ENCODE measurements at places on chromosomes 13 and 19.

GRCh38 chr13:64369121-64369520 lies 2861.0 kb downstream of the PCDH9 start:
- no peak for DNase-seq

DNA sequence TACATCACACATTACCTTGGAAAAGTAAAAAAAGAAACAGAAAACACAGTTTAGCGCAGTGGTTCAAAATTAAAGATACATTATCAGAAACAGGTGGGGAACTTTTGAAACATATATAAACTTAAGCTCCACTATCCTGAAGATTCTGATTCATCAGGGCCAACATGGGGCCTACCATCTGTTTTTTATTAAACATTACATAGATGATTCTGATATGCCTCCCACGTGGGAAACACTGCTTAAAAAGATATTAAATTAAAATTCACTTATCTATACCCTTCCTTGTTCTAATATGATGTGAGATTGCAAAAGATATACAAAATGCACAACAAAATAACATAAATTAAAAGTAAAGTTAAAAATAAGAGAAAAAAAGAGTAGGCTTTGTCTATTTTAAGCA lies 125.0 kb downstream of the VWA8 start:
- no peak for DNase-seq

DNA sequence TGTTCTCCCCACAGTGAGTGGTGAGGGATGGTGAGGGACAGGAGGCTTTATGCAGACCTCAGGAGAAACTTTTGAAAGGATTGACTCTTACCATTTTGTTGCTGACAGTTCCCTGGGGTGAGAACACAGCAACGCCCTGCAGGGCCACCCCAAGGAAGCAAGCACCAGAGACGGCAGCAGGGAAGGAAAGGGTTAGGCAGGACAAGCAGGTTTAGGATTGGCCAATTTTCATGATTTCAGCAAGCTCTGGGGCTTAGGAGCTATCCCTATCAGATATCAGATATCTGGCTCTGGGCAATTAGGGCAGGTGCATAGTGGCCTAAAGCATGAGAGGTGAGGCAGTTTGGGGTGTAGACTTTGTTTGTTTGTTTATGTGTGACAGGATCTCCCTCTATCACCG lies 87.0 kb upstream of the LSM14A start:
- no peak for DNase-seq

GRCh38 chr19:11538232-11539036 lies at the start of gene CNN1:
Gene CNN1 (plus strand): TSS chr19:11538851. CDS start chr19:11538928, 77 bp downstream.
- peak; percentile 71 for DNase-seq

DNA sequence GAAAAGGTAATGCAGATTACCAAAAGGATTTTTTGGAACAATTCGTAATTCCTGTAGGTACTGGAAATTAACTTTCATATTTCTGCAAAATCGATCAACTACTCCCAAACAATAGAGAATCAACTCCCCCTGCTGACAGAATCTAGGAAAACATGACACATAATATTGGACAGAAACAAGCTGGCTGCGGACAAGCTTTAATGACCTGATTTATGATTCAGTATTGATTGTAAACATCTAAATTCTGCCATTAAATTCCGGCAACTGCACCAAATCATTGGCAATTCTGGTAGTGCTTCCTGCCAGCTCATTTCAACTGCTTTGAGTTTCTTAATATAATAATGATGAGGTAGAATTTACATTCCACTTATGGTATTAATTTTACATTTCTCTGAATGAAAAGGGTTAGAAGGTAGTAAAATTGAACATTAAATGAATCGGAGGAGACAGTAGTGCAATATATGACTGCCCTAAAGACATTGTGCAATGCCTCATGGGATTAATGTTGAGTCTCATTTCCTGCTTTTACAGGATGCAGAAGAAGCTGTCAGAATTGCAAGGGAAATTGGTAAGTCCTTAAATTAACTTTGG lies 146.5 kb downstream of the PCCA start:
- DNase-seq = peak; percentile 26

GRCh38 chr13:78675112-78675511 lies 16.2 kb upstream of the OBI1 start:
- DNase-seq = no peak

DNA sequence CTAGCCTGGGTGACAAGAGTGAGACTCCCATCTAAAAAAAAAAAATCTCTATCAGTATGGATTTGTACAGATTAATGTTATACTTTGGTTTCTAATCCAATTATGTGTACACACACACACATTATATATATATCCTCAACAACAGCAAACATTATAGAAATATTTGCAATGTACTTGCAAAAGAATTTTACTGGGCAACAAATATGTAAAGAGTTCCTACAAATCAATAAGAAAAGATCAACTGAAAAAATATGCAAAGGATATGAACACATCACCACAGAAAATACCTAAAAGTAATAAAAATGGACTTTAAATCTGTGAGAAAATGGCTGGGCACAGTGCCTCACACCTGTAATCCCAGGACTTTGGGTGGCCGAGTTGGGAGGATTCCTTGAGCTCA lies 40.9 kb upstream of the NFIC start:
- no peak for DNase-seq

GRCh38 chr13:91540158-91540736 lies 141.8 kb downstream of the GPC5 start:
- peak; percentile 72 for DNase-seq

DNA sequence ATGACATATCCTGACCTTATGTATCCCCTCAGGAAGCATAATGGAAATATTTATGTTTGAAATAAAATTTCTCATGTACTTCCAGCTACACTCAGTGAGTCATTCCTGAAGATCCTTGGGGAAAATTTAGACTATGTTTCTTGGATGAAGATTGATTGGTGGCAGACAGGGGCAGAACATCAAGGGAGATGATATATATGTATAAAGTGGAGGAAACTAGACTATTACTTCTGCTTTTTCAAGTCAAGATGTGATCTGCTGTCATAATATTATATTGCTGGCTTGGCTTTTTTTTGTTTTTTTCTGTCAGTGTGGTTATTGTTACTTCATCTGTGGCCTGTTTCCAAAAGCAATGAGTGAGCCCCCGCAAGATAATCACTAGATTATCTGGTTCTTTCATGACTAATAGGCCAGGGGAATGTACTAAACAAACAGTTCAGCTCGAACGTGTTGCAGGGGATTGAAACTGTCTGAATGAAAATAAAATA lies 87.2 kb upstream of the TNFSF11 start:
- no peak for DNase-seq

DNA sequence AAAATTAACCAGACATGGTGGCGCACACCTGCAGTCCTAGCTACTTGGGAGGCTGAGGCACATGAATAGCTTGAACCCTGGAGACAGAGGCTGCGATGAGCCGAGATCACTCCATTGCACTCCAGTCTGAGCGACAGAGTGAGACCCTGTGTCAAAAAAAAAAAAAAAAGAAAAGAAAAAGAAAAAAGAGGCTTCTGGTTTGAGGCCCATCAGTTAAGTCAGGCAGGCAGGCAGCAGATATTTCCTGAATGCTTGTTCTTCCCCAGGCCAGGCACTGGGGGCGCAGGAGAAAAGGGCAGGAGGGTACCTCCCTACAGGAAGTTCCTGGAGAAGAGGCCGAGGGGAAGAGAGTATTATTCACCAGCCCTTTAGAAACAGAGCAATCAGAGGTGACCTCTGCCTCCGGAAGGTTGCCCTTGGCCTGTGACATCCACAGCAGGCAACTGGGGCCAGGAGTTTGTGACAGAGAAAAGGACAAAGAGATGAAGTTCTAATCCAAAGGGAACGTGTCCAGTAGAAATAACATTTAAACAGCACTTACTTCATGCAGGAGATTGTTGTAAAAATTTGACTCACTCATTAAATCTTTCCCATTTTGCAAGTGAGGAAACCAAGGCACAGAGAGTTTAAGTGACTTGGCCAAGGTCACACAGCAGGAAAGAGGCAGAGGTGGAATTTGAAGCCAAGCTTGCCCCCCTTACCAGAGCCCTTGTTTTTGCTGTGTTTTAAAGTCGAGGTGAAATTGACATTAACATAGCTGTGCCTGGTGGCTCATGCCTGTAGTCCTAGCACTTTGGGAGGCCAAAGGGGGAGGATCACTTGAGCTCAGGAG lies 4.3 kb upstream of the RLN3 start:
- DNase-seq = peak; percentile 91

DNA sequence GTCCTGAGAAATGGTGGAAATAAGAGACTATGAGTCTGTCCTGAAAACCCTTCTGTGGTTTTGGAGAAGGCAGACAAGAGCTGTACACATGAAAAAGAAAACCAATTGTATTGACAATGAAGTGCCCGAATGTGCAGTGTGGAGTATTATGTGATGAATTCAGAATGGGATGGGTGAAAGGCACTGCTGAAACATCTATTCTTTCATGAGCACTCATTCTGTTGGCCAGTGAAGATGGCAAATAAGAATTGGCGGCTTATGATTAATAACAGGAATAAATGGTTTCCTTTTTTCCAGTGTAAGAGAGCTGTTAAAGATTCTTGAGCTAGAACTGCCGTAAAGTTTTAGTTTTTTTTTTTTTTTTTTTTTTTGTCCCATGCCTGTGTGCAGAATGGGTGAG lies 5.7 kb downstream of the POLR1D start:
- DNase-seq = no peak

GRCh38 chr19:16668176-16668575 lies 7.2 kb downstream of the TMEM38A start:
- DNase-seq = no peak

- DNase-seq = no peak
These were observed 166.7 kb downstream of the LACC1 start for GRCh38 chr13:44046428-44046827.

DNA sequence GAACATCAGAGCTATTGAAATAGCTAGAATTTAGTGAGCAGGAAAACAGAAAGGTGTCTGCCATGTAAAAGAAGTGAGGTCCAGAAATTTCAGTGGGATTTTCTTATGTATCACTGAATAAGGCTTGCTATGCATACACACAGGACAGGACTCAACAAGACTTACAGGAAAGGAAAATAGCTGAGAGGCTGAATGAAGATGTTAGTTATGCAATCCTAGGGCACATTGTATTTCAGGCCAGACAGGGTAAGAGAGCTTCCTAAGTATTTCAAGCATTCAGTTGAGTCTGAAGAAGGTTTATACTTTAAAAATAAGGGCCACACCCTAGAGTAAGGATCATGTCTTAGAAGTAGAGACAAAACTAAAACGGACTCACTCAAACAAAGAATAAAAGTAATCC lies 419.9 kb upstream of the PRR20A start:
- no peak for DNase-seq

GRCh38 chr19:16585808-16586476 lies 13.7 kb upstream of the SLC35E1 start:
- DNase-seq = no peak

DNA sequence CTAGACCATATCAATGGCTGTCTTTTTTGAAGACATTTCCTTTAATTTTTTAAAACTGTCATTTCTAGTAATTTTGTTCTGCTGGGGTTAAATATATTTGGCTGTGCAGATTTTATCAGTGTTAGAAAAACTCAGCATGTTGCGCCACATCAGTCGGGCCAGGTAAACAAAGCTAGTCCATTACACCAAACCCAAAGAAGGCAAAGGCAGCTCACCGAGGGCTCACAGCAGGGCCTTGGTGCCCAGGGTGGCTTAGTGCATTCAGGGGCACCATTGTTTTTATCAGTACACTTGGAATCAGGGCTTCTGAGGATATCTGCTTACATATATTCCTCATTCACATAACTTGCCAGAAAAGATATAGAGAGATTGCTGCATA lies 22.2 kb downstream of the SPATA13 start:
- no peak for DNase-seq

DNA sequence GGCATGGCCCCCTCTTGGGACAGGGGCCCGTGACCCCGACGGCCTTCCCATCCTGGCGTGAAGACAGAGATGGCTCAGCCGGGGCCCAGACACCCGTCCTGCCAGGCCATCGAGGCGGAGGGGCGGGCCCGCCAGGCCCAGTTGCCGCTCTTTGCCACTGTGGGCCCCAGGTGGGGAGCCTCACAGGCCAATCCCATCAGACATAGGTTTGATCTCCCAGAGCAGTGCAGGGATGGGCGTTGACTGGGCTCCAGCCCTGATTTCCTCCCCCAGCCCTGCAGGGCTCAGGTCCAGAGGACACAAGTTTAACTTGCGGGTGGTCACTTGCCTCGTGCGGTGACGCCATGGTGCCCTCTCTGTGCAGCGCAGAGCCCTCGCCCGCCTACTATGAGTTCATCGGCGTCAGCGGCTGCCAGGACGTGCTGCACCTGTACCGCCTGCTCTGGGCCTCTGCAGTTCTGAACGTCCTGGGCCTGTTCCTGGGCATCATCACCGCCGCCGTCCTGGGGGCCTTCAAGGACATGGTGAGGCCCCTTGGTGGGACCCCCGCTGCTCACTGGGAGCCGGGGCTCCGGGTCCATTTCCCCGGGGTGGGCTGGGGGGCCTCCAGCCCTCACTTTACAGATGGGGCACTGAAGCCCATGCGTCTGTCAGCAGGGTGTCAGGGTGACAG lies 42.4 kb downstream of the TMEM255B start:
- no peak for DNase-seq

- peak; percentile 9 for DNase-seq
These were observed 332.2 kb downstream of the MYO16 start for GRCh38 chr13:108961542-108962125.

DNA sequence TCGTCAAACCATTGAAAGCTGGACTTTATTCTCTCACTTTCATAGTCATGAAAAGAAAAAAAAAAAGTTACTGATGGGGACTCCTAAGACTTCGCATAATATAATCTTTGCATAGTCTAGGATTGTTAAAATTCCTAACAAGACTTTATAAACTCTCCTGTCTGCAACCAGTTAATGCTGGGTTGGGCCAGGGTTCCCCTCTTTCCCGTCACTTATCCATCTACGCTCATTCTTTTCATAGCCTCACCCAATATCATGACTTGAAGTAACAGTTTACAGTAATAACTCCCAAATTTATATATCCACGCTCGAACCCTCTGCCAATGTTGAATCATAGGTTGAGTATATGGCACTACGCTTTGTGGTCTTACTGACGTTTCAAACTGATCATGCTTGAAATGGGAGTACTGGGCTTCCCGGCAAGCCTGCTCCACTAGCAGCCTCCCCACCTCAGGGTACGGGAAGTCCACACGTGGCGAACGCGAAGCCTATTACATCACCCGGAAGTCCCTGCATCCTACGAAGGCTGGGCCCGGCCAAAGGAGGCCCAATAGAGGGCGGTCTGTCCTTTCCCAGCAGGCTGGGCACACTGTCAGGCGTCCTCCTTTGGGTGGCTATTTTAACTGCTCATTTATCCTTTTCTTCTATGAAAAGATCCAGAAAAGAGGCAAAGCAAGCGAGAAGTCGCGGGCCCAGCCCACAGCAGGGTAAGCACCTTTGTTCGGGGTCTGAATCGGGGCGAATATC lies 694 bp upstream of the ZNF460 start:
- peak; percentile 97 for DNase-seq

- no peak for DNase-seq
These were observed 7.6 kb downstream of the LGALS4 start for GRCh38 chr19:38805180-38805579.

All from large intestine (tissue), 12 donors.